ENCODE measurements at places on chromosomes 3 and 15.

- no peak for DNase-seq
Measured at GRCh38 chr3:161137260-161137659, 32.1 kb upstream of the B3GALNT1 start.

GRCh38 chr3:14434498-14435151 is 32.2 kb downstream of the SLC6A6 start:
- DNase-seq, result no peak

- no peak for DNase-seq
Measured at GRCh38 chr15:88992216-88992615, 79.0 kb upstream of the MFGE8 start.

GRCh38 chr3:126888186-126888760 is 94.6 kb upstream of the PLXNA1 start:
- no peak for DNase-seq

GRCh38 chr15:93089727-93090305 is 805 bp upstream of the RGMA start:
- DNase-seq, result no peak

DNA sequence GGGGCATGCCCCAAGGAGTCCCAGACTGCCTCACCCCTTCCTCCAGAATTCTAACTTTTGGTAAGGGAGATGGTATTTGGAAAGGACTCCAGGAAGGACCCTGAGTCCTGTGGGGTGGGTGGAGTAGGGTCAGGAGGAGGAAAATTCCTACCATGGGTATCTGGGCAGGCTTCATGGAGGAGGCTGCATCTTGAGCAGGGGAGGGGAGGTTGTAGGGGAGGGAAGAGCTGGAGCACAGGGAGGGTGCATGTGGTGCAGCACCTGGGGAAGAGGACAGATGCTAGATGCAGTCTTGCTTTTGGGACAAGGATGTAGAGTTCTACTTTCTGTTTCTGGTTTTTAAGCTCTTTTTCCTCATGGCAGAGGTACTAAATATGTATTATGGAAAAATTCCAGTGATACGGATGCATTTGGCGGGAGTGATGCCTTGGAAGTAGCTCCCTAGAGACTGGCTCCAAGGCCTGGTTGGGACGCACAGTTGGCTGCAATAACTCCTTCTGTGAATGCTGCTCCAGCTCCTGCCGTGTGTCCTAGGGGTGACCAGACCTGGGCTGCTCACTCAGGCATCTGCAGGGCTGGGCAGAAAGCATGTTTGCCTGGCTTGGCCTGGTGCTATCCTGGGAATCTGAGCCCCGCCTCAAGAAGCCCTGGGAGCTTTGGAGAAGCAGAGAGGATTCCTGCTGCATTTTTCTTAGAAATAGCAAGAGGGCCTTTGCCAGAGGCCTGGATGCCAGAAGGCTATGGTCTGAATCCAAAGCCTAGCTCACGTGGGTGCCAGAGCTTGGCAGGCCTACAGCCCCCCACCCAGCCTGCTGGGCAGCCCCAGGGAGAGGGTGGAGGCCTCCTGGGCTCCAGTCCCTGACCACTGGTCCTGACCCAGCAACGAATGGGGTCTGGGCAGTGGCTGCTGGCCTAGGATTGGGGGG is 10.1 kb downstream of the SEMA3F start:
- DNase-seq, result no peak

DNA sequence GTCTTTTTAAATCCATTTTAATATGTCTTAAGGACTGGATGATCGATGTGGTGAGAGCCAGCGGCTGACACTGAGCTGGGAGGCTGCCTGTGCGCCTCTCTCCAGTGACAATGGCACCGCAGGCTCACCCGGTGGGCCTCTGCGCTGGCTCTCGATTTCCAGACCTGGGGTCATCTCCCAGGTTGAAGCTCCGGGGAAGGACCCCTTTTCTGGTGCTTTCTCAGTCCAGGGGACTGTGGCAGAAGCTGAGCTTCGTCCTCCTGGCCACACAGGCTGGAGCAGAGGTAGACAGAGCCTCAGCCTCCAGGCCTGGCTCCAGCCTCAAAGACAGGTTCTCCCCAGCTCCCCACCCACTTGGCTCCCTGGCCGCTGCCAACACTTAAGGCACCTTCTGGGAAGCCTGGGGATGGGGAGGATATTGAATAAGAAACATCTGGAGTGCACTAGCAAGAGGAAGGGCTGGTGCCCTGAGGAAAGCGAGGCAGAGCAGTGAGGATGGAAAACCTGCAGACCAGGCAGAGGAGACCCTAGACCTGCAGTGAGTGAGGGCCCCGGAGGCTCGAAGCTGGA is 154.2 kb upstream of the SMAD3 start:
- DNase-seq, result no peak

GRCh38 chr3:190101320-190102011 is 19.2 kb downstream of the P3H2 start:
- peak; percentile 74 for DNase-seq

DNA sequence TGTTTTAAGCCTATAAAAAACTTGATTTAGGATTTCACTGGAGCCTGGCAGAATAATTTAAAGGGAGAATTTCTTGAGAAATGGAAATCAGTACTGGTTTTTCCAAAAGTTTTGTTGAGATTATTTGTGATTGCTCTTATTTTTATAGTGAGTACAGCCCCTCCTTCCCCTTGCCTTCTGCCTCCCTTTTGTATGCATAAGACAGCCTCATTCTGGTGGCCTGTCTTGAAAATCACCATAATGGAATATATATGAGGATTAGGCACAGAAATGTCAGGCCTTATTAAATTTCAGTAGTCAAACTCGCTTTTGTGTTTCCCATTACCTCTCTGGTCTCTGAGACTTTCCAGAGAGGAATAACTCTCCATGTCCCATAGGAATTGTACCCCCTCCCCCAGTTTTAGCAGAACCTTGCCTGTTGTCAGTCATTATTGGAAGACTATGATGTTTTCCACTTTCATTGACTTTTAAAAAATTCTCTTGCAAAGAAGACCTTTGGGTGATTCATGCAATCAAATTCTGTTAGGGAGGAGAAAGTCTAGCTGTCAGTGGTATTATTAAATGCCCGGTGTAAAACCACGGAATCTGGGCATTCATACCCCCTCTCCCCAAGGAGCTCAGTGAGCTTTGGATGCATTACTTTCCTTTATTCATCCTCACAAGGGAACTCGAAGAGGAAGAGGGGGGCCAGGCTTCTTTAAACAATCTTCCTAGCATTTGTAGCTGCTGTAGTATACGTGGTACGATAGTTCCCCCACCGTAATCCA is 171.6 kb upstream of the TSC22D2 start:
- no peak for DNase-seq

DNA sequence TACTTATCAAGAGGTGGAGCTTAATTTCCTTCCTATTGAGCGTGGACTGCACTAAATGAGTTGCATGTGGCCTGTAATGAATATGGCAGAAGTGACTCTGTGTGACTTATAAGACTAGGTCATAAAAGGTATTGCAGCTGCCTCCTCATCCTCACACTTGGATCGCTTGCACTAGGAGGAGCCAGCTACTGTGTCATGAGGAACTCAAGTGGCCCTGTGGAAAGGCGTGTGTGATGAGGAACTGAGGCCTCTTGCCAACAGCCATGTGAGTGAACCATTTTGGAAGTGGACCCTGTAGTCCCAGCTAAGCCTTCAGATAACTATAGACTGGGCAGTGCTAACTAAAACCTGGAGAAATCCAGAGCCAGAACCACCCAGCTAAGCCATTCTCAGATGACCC is 7.1 kb upstream of the SLC30A4 start:
- DNase-seq, result no peak

- no peak for DNase-seq
Measured at GRCh38 chr15:43923553-43923952, 96.8 kb downstream of the WDR76 start.

GRCh38 chr15:46617507-46617906 is 982.7 kb downstream of the SQOR start:
- no peak for DNase-seq

GRCh38 chr3:15331606-15332404 is 581 bp downstream of the SH3BP5 start:
- no peak for DNase-seq

GRCh38 chr15:61796056-61796455 is 264.2 kb downstream of the VPS13C start:
- DNase-seq, result no peak

DNA sequence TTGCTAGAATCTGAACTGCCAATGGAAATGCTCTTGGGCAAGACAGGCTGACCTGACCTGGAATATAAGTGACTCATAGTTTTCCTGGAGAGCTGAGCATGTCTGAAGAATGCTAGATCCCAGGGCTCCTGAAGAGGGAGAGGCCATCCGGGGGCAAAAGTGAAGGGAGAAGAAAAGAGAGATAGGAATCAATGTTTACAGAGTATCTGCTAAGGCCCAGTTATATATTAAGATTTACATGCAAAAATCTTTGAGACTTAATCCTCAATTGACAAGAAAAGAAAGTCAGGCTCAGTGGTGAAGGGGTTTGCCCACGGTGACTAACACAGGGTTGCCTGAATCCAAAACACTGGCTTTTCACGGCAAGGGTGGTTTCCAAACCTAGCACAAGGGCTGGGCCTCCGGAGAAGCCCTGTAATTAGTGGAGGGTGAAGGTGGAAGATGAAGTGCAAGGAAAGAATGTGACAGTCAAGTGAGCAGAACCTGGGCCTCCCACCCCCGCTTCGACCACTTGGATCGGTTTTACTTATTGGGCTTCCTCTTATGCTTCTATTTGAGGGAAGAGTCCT is 91.7 kb upstream of the FGF12 start:
- DNase-seq, result no peak

DNA sequence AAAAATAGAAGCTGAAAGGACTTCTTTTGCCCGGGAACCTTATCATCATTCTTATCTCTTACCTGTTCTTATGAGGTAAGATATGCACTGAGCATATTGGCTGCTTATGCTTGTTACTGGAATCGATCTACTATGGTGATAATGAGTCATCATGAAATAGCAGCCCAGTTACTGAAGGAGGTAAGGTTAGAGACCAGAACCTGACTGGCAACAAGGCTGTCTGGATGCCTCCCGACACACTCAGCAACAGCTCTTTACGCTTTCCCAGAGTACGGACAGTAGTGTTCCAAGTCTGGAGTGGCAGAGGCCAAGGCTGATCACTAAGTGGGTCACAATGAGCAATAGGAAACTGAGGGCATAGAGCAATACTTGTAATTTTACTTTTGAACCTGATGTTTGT is 314.1 kb downstream of the NLGN1 start:
- DNase-seq, result no peak

DNA sequence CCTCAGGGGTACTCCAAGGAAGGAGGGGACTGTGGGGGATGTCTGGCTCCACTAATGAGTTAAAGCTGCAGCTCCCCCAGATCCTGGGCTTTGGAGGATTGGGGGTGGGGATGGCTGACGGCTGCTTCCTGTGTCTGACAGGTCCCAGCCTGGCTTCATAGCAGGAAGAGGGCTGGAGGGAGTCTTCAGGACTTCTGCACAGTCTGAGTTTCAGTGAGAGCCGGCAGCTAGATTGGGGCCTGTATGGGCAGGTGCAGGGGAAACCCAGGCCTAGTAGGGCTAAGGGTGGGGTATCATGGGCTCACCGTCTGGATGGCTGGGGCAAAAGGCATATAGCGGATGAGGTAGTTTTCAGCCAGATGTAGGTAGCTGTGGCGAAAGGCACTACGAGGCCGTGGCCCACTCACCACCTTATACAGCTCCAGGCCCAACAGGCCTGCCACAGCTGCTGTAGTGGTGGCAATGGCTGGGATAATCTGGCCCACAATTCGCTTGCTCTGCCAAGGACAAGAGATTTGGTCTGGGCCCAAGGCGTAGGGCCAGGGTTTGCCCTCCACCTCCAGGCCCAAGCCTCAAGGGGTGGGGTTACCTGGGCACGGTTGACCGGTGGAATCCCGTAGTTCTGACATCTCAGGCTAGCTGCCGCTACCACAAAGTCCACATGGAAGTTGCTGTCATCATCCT is 4.5 kb downstream of the INKA1 start:
- peak; percentile 71 for DNase-seq

DNA sequence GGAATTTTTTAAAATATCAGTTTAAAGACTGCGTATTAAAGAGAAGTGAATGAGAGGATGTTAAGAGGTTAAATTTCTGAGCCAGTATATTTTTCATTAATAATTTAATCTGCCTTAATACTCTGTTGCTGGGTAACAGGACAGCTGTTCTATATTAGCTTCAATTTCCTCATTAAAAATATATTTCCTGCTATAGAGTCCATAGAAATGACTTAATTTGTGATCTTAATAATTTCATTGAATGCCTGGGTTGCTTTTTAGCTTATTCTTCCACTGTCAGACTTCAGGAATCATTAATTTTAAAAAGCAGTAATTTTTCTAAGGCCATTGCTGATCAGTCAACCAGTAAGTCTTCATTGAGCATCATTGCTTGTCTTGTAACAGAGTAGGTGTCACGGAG is 129.0 kb downstream of the THSD4 start:
- no peak for DNase-seq

- no peak for DNase-seq
Measured at GRCh38 chr15:76514282-76514681, 177.7 kb downstream of the ISL2 start.

- DNase-seq, result no peak
Measured at GRCh38 chr3:125324341-125324740, 50.8 kb downstream of the ZNF148 start.

GRCh38 chr3:59374818-59375211 is 325.0 kb upstream of the CFAP20DC start:
- no peak for DNase-seq

GRCh38 chr3:137641879-137642704 is 122.0 kb upstream of the SOX14 start:
- DNase-seq, result no peak

GRCh38 chr15:71691458-71692417 is 118.6 kb upstream of the NR2E3 start:
- no peak for DNase-seq

DNA sequence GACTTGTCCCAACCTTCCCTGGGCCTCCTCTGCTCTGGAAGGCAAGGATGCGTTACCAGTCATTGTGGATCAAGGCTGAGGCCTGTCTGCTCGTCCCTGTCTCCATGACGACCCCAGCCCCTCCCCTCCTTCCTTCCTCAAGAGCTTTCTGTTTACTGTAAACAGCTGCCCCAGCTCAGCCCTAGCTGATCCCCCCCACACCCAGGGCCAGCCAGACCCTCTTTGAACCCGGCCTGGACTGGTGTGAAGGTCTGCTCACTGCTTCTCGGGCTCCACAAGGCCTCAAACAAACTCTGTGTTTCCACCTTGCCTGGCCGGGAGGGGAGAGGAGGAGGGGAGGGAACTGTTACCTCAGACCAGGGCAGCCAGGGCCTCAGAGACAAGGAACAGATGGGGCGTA is 16.9 kb downstream of the VPS18 start:
- peak; percentile 88 for DNase-seq

- peak; percentile 59 for DNase-seq
Measured at GRCh38 chr3:192812743-192813383, 85.5 kb upstream of the FGF12 start.

DNA sequence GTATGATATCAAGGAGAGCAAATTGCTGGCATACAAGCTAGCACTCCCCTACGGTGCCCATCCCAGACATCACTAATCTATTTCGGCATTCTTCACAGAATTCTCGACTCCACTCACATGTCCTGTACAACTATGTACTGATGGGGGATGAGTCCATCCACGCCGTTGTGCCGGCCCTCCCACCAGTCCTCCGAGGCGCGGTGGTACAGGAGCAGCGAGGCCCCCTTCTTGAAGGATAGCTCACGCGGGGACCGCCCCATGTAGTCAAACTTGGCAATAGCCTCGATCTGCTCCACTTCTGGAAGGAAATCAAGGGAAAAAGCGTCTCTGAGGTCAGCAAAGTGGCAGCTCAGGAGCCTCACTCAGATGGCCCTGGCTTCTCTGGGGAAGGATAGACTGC is 31.0 kb upstream of the RAD18 start:
- DNase-seq, result no peak

- no peak for DNase-seq
Measured at GRCh38 chr3:8761866-8762265, 7.5 kb downstream of the OXTR start.

- DNase-seq, result peak; percentile 45
Measured at GRCh38 chr3:171566803-171567422, 106.7 kb upstream of the TNIK start.

- DNase-seq, result no peak
Measured at GRCh38 chr3:13934813-13935212, 54.9 kb upstream of the WNT7A start.

All from renal pelvis (tissue), 12 donors.